Mesenchymal stem cell (in vitro differentiated cells and primary cell): ENCODE measurements at places on chromosomes 4 and X.

DNA sequence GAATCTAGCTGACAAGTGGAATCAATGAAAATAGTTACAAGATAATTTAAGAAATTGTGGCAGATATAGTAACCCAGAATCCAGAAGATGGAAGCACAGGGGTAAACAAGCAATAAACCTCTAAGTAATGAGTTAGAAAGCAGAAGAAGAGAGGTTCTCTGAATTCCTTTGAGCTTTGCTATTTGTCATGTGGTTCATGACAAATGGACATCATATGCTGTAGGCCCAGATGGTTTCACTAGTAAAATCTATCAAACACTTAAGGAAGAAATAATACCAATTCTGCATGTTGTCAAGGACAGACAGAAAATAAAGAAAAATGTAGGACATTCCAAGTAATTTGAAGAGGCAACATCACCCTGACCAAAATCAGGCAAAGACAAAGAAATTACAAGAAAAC is 480.8 kb upstream of the INTU start:
- DNase-seq: no peak

GRCh38 chr4:98544141-98544817 is 114.1 kb downstream of the TSPAN5 start:
- no peak for DNase-seq

- no peak for DNase-seq
These were observed 15.9 kb downstream of the ADD1 start for GRCh38 chr4:2859514-2859913.

GRCh38 chr4:100826067-100826466 is 308.2 kb upstream of the EMCN start:
- DNase-seq: no peak

DNA sequence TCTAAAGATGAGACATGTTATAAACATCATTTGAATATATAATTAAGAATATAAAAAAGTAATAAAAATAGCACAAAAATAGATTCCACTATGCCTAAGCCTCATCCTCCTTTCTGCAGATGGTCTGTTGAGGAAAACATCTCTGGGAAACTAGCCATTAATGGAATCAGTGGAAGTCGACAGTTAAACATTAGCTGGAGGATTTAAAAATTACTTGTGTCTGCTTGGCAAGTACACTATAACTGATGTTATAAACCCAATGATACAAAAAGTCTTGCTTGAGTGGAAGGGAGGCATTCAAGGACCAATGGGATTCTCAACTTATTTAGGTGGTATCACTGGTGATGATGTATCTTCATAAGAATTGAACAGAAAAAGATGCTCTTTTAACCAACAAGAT is 1598.3 kb downstream of the PCDH18 start:
- no peak for DNase-seq

DNA sequence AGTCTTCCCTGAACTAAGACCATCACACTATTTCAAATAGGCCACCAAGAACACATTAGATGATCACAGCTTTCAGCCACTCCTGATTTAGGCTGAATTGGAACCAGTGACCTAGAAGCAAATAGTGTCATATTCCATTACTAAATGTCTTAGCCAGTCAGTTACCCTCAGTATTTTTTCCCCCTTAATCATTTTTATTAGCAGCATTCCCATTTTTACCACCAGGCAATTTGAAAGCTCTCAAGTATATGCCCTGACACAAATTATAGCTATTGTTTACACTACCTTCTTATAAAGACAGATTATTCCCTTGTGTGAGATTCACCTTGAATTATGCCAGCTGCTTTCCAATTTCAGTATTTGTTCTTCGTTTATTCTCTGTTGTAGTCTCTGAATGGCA is 1146.9 kb downstream of the PDHA2 start:
- DNase-seq: no peak

DNA sequence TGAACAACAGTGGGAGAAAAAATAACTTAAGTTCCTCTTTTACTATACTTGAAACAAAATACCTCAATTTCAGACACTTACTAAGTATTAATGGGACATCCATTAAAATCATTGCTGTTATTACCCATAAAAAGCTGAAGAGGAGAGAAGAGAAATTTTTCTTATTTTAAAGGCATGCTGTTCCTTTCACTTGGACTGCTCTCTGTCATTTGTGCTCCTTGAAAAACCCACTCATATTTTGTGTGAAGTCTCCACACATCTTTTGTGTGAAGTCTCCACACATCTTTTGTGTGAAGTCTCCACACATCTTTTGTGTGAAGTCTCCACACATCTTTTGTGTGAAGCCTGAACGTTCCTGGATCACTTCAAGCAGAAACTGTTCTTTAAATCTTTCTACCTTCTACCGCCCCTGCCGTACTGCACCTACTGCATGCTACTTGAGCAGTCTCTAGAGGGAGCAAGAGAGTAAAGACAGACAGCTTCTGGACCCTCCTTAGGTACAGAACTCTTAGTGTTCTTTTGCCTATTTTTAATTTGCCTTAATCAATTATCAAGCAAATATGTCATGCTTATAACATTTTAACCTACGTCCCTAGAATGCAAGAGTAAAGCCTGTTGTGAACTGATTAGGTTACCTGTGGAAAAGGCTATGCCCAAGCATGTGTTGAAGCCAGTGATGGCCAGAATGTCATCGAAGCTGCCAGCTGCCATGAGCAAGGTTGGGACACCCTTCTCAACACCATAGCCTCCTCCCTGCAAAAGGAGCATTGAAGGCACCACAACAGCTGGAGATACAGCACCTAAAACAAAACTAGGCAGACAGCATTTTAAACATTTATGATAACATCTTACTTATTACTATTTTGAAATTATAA is 27.1 kb upstream of the SLC9B1 start:
- DNase-seq: peak; percentile 59

DNA sequence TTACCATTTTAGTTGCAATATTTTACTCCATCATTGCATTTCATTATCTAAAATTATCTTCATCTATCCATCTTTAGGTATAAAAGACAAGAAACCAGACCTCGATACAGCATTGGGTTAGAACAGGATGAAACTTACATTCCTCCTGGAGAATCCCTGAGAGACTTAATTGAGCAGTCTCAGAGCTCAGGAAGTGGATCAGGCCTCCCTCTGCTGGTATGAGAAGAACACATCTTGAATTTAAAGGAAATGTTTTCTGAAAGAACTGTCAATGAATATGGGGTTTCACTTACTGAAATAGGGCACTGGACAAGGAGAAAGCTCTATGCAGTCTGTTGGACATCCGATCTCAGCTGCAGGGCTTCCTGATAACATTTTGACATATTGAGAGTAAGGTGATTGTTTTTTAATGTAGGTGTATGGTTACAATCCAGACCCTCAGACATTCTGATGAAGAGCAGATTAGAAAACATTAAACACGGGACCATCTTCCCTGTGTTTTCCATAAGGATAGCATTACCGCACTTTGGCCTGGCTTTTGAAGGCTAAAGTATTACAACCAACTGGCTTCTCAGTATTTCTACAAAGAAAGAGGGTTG is 367.2 kb downstream of the BMPR1B start:
- peak; percentile 73 for DNase-seq

- no peak for DNase-seq
These were observed 47.9 kb upstream of the FGF13 start for GRCh38 chrX:138759217-138759943.

DNA sequence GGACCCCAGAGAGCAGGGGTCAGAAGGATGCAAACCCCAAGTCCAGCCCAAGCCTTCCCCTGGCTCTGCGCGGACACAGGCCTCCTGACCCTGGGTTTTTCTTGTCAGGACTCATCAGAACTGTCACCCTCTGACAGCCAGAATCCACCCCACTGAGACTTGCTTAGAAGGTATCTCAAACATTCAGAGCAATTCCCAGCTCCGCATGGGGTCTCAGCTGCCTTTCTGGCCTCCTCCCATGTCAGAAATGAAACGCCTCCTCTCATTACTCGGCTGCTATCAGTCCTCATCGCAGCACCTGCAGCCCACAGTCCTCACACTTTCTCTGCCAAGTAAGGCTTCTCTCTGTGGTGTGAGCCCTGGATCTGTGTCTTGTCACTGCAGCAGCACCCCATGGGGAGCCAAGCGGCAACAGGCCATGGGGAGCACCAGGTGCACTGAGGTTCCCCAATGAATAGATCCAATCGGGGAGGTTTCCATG is 97.8 kb downstream of the WFS1 start:
- no peak for DNase-seq

- peak; percentile 36 for DNase-seq
These were observed 7.3 kb downstream of the SUV39H1 start for GRCh38 chrX:48703642-48704481.

DNA sequence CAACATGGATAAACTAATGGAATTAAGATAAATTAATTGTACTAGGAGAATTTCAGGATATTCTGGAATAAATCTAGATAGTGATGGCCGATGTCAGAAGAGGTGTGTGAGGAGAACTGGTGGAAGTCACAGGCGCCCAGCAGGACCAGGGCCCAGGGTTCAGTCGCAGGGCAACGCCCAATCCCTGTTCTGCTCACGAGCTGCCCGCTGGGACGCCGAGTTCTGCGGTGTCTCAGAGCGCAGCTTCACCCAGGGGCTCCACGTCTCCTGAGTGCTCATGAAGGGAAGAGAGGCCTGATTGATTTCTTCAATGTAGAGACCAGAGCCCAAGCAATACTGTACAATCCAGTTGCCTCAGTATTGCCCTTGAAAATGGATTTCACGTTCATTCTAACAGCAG is 1.5 kb upstream of the HSPA4L start:
- DNase-seq: no peak

DNA sequence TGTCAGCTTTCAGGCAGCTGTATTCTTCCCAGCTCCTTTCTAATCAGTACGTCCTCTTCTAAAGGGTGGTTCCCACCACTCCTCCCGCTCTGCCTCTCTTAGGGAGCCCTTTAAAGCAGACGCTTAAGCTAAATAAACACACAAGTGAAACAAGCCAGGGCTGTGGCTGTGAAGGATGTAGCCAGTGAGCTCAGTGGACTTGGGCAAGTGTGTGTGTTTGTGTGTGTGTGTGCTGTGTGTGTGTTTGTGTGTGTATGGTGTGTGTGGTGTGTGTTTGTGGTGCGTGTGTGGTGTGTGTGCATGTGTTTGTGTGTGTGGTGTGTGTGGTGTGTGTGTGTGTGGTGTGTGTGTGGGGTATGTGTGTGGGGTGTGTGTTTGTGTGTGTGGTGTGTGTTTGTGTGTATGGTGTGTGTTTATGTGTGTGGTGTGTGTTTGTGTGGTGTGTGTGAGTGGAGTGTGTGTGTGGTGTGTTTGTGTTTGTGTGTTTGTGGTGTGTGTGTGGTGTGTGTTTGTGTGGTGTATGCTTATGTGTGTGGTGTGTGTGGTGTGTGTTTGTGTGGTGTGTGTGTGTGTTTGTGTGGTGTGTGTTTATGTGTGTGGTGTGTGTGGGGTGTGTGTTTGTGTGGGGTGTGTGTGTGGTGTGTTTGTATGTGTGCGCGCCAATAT is 283.3 kb downstream of the PTTG2 start:
- peak; percentile 70 for DNase-seq

DNA sequence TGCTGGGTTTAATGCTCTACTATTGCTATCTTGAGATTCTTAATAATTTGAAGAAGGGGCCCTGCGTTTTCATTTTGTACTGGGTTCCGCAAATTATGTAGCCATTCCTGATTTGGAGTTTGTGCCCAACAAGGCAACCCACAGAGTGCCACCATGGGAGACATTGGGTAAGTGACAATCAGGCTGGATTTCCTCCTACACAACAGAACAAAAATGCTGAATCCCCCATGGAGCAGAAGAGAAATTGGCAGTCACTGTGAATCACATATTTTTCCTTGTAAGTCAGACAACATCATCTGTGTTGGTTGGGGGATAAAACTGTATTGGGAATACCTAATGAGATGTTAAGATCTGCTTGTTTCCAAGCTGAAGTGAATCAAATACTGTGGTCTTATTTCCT is 80.9 kb downstream of the CNGA2 start:
- DNase-seq: no peak

DNA sequence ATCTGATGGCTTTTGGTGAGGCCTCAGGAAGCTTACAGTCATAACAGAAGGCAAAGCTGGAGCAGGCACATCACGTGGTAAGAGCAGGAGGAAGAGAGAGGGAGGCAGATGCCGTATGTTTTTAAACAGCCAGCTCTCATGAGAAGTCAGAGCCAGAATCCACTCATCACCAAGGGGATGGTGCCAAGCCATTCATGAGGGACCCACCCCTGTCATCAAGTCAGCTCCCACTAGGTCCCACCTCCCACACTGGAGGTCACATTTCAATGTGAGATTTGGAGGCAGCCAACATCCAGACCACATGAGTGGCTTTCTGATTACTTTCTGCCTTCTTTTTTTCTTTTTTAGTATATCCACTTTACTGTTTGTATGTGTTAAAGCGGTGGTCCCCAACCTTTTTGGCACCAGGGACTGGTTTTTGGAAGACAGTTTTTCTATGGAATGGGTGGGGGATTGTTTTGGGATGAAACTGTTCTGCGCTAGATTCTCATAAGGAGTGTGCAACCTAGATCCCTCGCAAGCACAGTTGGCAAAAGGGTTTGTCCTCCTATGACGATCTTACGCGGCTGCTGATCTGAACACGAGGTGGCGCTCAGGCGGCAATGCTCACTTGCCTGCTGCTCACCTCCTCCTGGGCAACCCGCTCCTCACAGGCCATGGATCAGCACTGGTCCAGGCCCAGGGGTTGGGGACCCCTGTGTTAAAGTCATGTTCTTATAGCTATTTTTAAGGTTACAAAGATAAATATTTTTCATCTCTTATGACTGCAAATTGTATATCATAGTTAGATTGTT is 61.7 kb downstream of the SLIT2 start:
- no peak for DNase-seq

GRCh38 chr4:68773699-68774098 is 42.1 kb upstream of the UGT2B10 start:
- DNase-seq: no peak

GRCh38 chrX:10677490-10677889 is 57.1 kb upstream of the MID1 start:
- DNase-seq: no peak

DNA sequence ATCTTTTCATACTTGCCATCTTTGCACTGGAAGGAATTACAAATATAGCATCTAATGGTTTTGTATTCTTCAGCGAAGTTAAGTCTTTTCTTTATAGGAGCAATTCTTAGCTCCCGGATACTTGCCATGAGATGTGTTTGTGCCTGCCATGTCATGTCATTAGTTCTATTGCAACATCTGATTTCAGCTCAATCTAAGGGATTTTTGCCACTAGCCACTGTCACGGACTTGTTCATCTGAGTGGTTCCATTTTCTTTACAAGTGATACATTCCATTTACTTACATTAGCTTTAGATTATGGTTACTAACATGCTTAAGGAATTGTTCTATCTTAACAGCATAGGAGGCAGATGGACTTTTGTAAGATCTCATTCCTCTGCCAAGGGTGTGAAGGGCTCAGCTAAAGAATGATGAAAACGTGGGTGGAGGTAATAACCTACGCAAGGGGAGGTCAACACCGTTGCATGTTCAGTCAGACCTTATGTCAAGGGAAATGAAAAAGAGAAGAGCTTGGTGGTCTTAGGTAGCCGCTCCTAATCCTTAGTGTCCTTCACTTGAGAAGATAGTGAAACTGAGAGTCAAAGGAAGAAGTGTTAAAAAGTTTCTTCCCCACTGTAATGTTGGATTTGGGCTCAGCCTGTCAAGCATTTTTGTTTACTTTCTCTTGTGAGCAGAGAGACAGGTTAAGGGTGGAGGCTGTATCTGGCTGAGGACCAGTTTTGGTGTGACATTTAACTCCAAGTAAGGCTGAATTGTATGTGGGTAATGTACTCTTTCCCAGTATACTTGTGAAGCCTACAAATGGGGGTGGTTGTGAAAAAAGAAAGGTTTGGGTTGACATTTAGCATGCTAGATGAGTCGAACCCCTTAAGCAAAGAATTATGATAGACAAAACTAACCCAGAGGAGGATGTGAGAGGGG is 3.6 kb upstream of the KLHL2 start:
- no peak for DNase-seq
